Left ventricle myocardium inferior (tissue), 1 donor: ENCODE measurements at places on chromosomes 4 and X.

GRCh38 chrX:2336181-2336580, 164.6 kb downstream of the DHRSX start:
- DNase-seq = no peak

- no peak for DNase-seq
Observed at GRCh38 chr4:168541266-168541953, 44.6 kb downstream of the PALLD start.

DNA sequence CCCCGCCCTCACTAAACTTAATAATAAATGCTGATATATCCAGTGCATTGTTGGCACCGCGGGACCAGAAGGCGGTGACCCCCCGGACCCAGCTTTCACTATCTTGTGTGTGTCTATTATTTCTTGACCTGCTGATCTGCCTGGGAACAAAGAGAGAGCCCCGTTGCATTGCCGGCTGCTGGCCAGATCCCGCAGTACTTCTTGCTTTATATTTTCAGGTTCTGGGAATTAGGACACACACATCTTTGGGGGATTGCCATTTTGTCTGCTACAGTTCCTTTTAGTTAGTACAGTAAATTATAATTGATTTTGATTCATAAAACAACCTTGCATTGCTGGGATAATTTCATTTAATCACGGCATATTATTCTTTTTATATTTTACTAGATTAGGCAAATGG, 2.2 kb upstream of the RTL8B start:
- DNase-seq = no peak

GRCh38 chrX:133594156-133594555, 178.9 kb upstream of the GPC4 start:
- DNase-seq = no peak

DNA sequence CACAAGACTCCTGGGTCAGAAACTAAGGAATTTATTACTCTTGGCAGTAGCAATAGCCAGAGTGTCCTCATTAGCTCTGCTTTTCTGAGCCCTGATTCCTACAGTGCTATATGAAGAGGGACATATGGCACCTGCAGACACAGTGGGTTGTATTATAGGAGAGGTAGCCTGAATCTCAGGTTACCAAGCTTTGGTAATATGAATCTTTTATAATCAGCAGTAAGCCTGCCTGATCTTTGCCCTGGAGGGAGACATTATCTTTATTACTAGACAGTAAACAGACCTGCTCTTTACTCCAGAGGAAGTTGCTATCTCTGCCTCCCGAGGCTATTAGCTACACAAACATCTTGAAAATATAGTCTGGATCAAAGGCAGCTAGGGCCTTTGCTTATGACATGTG, 62.5 kb upstream of the HOPX start:
- no peak for DNase-seq

GRCh38 chrX:64975491-64975890, 759 bp downstream of the ZC4H2 start:
- peak; percentile 13 for DNase-seq

- no peak for DNase-seq
Observed at GRCh38 chrX:136828830-136829229, 48.1 kb upstream of the ARHGEF6 start.

- DNase-seq = no peak
Observed at GRCh38 chr4:46956451-46956850, 36.9 kb downstream of the GABRA4 start.

GRCh38 chr4:80154545-80154933, 42.8 kb upstream of the PRDM8 start:
- DNase-seq = no peak

DNA sequence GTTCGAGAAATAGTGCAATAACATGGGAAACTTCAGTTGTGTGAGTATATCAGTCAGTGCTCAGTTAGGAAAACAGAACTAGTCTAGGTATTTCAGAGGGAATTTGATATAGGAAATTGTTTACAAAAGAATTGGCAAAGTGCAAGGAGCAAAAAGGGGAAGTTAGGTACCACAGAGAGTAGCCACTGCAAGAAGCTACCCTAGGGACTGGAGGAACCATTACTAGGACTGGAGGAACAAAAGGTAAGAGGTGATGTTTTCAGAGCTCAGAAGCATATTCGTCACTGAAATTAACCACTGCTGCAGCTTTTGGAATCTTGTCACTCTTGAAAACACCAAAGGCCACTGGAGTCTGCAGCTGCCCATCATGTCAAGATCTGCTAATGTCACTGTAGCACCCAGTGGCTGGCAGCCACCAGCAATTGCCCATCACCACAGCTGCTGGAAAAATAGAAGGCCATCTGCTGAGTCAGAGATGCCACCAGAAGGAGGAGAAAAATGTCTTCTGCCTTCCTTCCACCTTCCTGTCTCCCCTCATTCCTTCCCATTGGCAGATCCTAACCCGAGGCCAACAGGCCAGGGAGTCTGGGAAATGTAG, 160.6 kb upstream of the RPS6KA3 start:
- no peak for DNase-seq

GRCh38 chrX:6890544-6891261, 256.8 kb upstream of the STS start:
- no peak for DNase-seq

DNA sequence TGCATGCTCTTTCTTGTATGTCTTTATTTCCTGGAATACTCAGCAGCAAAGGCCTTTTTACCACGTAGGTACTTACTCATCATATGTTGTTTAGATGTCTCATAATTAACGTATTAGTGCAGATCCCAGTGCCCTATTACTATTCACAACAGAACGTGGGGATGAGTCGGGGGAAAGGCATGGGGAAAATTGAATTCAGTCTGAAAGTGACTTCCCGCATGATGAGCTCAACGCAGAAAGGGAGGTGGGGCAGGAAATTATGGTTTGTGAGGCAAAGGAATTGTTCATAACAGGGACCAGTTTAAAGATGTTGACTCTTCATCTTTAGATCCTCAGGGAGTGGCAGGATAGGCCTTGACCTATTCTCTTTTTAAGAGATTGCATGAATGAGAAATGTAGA, 2.0 kb upstream of the TMPRSS11D start:
- no peak for DNase-seq

DNA sequence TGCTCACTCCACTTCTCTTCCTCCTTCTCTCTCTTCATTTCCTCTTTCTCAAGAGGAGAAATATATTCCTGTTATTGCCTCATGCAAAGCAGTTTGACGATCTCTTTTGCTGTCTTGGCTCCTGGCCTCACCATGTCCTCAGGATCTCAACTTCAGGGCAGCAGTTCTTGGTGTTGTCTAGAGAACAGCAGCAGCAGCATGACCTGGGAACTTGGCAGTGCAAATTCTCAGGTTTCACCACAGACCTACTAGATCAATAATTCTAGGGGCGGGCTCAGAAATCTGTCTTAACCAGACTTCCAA, 193.4 kb upstream of the EDNRA start:
- DNase-seq = no peak

DNA sequence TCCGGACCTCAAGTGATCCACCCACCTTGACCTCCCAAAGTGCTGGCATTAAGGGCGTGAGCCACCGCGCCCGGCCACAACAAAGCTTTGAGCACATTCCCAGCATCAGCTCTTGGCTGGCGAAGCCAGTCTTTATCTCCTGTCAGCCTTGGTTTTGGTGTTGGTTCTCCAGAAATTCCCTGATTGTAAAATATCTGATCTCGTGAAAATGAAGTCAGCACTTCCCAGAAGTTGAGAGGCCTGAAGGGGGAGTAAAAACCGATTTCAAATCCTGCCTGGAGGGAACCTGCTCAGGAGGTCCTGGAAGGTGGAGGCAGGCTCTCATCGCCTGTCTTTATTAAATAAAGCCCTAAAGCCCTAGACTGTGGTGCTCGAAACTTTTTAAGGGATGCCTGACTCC, 33.6 kb downstream of the PTTG2 start:
- no peak for DNase-seq

- DNase-seq = no peak
Observed at GRCh38 chrX:23403849-23404248, 69.2 kb downstream of the PTCHD1 start.

DNA sequence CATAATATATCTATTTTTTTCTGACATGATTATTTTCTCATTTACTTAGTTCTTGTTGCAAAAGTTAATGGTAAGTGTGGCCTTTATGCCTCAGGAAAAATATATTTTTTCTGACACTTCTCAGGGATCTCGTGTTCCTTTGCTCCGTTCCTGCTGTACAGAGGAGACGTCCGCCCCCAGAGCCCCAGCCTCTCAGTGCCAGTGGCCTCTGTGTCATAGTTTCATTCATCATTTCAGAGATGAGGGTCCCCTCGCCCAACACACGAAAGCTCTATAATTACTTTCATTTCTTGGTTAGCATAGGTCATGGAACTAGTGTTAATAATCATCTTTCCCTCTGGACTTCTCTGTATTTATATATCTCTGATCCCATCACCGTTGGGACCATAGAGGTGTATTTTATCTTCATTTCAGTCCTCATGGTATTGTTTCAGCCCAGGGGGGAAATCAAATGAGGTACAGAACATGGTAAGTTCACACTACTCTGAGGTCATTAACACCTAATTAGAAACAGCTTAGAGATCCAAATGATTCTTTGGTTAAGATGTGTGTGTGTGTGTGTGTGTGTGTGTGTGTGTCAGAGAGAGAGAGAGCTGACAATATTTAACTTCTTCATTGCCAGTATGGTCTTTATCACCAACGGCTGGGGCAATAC, 631.1 kb upstream of the TENM3 start:
- DNase-seq = no peak

DNA sequence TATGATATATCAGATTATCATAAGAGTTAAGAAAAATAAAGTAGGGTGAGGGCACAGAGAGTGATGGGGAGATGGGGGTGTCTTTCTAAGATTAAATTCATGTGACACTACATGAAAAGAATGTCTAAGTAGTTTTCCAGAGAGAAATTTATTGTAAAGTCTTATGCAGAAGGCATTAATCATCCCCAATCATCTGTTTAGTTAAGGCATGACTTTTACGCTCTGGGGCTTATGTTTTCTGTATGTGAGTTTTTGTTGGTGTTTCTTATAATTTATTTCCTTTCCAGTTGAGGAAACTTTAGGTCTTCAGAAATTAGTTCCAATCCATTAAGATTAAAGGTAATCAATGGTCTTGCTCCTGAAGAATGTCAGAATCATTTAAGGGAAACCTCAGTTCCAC, 383.0 kb upstream of the GALNT7 start:
- no peak for DNase-seq

- DNase-seq = peak; percentile 90
Observed at GRCh38 chrX:15737959-15738902, at the start of gene CA5B. TSS of gene CA5B (plus strand) at chrX:15738270. CDS start at chrX:15750024, 11,754 bp downstream.

- peak; percentile 41 for DNase-seq
Observed at GRCh38 chrX:44675362-44676024, 132.8 kb upstream of the FUNDC1 start.

DNA sequence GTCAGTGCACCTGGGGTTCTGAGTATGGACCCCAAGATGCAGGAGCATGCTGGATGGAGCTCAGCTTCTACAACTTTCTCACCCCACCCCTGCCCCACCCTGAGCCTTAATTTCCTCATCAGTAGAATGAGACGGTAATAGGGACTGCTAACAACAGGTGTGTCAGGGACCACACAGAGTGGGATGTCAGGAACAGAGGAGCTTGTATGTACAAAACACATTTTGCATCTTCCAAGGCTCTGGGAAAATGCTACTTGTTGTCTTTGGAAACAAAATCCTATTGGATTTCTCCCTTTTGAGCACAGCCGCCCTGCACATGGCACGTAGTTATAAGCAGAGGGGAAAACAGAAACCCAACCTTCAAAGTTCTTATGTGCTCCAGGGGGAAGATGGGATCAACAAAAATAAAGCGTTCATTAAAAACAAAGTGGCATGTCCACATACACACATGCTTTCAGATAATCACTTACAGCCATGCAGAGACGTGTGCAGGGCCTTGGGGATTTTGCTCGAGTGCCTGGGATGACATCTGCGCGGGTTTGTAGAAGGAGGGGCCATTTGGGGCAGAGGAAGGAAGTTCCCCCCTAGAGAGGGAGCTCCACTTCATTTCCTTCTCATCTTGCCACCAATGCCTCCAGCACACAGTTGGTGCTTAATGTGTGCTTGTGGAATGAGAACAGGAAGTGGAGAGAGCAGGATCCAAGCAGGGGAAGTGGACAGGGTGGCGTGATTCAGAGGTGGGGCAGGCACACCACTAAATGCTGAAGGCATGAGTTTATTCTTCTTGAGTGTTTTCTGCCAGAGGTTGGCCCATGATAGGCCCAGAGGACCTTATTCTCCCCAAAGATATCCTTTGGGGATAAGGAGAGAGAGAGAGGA, 138.9 kb downstream of the SMIM20 start:
- DNase-seq = no peak

DNA sequence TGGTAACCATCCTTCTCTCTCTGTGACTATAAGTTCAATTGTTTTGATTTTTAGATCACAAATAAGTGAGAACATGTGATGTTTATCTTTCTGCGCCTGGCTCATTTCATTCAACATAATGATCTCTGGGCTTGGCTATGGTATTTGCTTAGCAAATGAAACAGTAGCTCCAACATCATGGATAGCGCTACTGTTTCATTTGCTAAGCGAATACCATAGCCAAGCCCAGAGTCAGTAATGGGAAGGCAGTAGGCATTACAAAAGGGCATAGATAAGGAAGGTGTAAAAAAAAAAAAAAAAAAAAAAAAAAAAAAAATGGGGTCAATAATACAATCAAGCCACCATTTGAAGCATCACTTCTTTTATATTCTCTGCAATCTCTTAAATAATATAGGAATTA, 469.0 kb upstream of the ATOH1 start:
- DNase-seq = no peak

GRCh38 chrX:73076838-73077237, 2.5 kb downstream of the PABPC1L2A start:
- DNase-seq = no peak

- no peak for DNase-seq
Observed at GRCh38 chr4:8473198-8473919, 32.8 kb downstream of the TRMT44 start.

- DNase-seq = no peak
Observed at GRCh38 chrX:5957506-5957905, 271.2 kb downstream of the NLGN4X start.

DNA sequence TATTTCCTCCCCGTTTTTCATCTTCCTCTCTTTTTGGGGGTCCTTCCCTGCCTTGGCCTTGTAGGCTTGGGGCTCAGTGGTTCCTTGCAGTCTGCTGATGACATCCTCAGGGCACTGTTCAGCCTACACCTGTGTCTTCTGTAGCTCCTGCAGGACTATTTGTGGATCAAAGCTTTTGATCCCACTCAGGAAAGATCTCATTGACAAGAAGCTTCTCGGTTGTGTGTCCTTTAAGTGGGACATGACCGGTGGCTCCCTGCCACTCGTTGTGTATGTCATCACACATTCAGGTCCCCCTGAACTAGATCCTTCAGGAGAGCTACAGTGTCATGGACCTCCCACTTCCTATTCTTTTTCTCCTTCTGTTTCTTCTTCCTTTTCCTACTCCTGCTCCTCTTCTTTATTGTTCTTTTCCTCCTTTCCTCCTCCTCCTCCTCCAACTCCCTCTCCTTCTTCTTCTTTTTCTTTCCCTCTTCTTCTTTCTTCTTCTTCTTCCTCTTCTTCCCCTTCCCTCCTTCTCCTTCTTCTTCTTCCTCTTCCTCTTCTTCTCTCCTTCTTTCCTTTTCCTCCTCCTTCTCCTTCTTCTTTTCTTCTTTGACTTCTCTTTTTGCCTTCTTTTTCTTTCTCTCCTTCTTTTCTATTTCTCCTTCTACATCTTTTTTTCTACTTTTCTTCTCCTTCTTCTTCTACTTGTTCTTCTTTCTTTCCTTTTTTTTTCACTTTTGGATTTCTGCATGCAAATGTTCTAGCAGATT, 67.8 kb downstream of the NBDY start:
- DNase-seq = no peak
